ENCODE measurements at places on chromosomes 6 and 20. TPM values are rescaled to one million over a fixed set of nuclear protein-coding genes. Genes with fewer than 3 reads are reported as not detected.

GRCh38 chr6:70210462-70210861, 92.4 kb downstream of the COL9A1 start:
- no peak for DNase-seq

GRCh38 chr6:2945153-2945452, 26.3 kb downstream of the SERPINB6 start:
- no peak for DNase-seq

DNA sequence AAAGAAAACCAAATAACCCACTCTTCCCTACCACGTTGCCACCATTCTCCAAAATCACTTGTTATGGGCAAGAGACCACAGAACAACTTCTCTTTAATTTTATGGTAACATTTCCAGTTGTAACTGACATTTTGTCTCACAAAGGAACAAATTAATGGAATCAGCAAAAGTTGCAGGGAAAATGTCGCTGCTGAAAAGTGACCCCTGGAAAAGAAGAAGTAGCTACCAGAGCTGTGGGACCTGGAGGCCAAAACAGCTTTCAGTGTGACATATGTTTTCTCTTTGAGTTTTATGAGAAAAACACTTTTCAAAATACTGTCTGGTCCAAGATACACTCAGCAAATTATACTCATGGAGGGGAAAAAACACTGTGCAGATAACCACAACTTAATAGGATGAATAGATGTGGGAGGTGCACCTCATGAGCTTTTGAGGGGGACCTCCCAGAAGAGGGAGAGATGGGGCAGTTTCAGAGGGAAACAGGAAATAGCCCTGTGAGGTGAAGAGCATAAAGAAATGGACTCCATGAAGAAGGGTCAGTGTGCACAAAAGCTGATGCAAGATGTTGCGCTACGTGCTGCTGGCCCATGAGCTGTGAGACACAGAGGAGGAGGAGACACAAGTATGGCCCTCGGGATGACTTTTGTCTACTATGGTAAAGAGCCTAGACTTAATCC, 87.3 kb downstream of the DTNBP1 start:
- DNase-seq = no peak

DNA sequence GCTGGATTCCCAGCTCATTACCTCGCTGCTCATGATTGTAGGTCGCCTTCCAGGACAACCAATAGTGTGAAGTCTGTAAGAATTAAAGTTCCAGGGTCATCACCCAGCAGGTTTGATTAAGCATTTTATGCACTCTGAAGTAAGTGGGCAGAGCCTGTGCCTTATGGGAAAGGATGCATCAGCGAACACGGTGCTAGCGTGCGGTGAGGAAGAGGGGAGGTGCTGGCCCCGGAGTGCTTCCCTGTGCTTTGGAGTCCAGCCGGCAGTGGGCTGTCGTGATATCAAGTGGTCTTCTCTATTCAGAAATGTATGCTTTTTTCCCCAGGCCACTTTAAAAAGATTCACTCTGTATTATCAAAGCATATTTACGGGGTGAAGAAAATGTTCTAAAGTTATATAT, 16.0 kb downstream of the DUSP22 start:
- DNase-seq = no peak

DNA sequence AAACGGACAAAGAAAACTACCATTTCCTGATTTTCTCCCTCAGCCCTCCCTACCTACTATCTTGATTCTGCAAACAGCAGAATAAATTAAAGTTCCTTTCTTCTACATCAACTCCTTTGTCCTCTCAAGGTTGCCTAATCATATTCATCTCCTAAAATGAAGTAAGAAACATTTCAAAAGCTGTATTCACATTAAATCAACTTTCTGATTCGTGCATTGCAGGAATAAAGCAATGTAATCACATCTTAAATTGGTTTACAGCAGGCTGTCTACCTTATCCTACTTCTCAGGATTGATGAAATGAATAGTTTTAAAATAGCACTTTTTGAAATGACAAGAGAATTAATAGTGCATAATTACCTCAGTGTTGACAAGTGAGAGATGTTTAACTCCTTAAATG, 25.1 kb downstream of the PRKN start:
- no peak for DNase-seq

DNA sequence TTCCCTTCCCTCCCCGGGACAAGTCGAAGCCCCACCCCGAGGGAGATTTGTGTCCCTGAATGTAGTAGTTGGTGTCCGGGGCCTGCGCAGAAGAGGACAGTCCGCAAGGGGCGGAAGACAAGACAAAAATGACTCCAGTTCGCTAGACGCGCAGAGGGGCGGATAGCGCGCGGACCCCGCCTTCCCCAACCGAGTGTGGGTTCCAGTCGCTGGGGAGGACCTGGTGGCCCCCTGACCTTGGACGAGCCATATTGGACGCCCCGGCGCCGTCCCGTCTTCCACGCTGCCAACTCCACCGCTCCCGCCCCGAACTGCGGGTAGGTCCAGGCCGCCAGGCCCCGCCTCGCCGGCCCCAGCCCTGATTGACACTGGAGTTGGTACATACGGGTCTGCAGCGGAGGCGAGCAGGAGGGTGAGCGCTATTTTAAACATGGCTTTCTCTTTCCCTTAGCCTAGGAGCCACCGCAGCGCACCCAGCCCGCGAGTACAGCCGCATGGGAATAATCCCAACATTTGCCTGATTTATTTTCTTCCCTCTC, 802 bp downstream of the HMGN3 start:
- peak; percentile 83 for DNase-seq

- DNase-seq = no peak
Measured at GRCh38 chr6:102944475-102944874, 1551.0 kb downstream of the GRIK2 start.

GRCh38 chr6:108562503-108562993, 1.8 kb downstream of the FOXO3 start:
- peak; percentile 76 for DNase-seq

DNA sequence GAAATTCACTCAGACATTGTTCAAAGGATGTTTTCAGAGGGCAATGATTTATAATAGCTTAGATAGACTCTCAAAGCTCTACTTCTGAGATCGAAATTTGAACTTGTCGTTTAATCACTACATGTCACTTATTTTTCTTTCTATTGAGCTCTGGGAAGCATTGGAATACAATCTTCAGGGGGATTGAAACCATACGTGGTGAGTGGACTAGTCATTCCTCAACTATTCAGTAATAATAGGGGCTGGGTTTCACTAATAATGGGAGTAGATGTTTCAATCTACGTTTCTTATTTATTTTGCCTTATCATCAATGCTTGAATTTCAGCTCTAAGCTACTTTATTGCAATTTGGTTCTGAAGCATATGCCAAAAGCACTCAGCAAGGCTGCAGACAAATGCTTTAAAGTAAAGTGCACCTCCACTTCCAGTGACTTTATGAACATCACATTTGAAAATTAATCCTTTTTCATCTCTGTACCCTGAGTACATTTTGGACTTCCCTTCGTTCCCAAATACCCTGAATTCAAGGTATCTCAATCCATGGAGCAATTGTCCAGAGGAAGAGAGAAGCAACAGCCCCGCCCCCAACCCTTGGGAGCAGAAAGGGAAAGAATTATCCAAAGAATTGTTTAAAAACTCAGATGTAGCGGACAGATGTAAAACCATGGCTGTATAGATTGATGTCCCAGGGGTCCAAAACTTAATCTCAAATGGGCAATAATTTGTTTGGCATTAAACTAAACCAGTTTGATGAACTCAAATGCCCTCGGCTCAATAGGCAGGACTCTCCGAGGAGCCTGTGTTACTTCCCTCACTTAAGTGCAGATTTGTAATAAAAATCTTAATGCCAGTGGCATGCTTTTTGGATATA, 68.1 kb downstream of the HFE start:
- peak; percentile 40 for DNase-seq

- DNase-seq = no peak
Measured at GRCh38 chr6:46926481-46926880, 4.7 kb upstream of the ADGRF5 start.

The GSTA3 gene
- not detected for total RNA-seq

The MUCL3 gene
- total RNA-seq = 93.5 TPM

The HRH3 gene
- not detected for total RNA-seq

Data from mucosa of gallbladder (tissue), 1 donor.